CD4-positive, alpha-beta T cell (primary cell): ENCODE measurements at places on chromosomes 2 and 18. TPM values are rescaled to one million over a fixed set of nuclear protein-coding genes. Genes with fewer than 3 reads are reported as not detected.

DNA sequence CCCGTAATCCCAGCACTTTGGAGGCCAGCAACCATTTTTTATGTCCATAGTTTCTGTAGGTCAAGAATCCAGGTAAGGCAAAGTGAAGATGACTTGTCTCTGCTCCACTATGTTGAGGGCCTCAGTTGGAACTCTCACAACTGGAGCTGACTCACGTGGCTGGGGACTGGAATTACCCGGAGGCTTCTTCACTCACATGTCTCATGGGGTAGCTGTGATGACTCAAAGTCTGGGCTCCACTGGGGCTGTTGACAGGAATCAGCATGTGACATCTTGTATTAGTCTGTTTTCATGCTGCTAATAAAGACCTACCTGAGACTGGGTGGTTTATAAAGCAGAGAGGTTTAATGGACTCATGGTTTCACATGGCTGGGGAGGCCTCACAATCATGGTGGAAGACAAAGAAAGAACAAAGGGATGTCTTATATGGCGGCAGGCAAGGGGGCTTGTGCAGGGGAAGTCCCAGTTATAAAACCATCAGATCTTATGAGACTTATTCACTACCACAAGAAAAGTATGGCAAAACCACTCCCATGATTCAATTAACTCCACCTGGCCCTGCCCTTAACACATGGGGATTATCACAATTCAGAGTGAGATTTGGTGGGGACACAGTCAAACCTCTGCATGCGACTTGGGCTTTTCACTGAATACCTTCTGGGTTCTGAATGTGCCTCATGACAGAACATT, 7.8 kb upstream of the PPP1R1C start:
- H3K27me3 ChIP-seq: peaks cover 4% of the 10 kb centered on the region
- no peaks in the 10 kb centered on the region for H3K4me1 ChIP-seq
- no peak overlapping the region for H3K27ac ChIP-seq
- no peaks in the 10 kb centered on the region for H3K36me3 ChIP-seq

DNA sequence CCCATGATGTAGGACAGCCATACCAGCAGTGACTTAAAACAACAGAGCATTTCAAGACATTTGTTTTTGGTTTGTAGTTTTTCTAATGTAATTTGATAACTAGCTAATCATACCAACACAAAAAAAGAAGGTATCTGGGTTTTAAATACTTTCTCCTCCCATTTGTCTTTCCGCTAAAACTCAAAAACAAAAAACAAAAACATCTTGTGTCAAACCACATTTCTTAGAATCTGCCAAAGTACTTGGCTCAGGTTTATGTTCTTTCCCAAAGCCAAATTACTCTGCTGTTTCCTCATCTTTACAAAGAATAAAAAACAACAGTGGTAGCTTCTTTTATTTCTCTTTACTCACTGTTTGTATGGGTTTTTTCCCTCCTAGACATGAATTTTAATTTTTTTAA, 71.5 kb downstream of the GREB1L start:
- no peaks in the 10 kb centered on the region for H3K27me3 ChIP-seq
- H3K4me1 ChIP-seq: no peaks in the 10 kb centered on the region
- no peak for DNase-seq
- H3K36me3 ChIP-seq: no peaks in the 10 kb centered on the region
- H3K27ac ChIP-seq: no peak overlapping the region

DNA sequence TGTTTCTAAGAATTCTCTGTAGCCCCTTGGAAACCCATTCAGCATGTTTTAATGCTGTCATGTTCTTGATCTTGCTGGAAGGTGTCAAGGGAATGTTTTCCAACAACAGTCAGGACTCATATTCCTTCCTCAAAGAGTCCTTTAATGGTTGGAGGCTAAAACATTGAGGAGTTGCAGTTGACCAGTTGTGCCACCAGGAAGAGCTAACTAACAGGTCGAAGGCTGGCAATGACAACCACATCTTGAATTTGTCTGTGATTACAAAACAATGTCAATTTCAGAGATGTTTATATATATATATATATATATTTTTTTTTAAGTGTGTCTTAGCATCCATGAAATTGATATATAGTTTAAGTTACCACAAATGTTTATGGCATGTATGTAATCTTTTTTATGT, 151.5 kb downstream of the INO80D start:
- no peaks in the 10 kb centered on the region for H3K4me1 ChIP-seq
- H3K27me3 ChIP-seq: no peaks in the 10 kb centered on the region
- H3K36me3 ChIP-seq: no peaks in the 10 kb centered on the region
- H3K27ac ChIP-seq: no peak overlapping the region

- H3K4me1 ChIP-seq: no peaks in the 10 kb centered on the region
- H3K27me3 ChIP-seq: no peaks in the 10 kb centered on the region
- no peak overlapping the region for H3K4me3 ChIP-seq
Observed at GRCh38 chr18:68676913-68677312, 38.0 kb downstream of the TMX3 start.

GRCh38 chr2:53827398-53828175, 32.2 kb downstream of the GPR75 start:
- peaks cover 3% of the 10 kb centered on the region for H3K36me3 ChIP-seq
- DNase-seq: no peak
- no peak overlapping the region for H3K27ac ChIP-seq

DNA sequence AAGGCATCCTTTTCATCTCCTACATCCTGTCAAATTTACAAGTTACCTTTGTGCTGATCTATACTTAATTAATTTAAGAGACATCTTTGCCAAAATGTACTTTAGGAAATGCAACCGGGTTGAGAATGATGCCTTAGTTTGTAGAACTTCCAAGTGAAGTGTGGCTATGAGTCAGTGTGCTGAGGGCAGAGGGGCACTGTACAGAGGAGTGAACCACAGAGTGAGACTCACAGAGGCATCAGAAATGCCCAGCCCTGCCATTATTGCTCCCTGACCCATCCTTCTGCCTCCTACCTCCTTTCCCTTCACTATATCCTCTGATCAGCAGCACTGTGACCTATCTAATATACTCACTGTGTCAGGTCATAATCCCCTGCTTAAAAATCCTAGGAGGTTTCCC, 320.1 kb downstream of the LRRTM1 start:
- DNase-seq: no peak
- no peak overlapping the region for H3K4me3 ChIP-seq
- no peaks in the 10 kb centered on the region for H3K36me3 ChIP-seq
- H3K27me3 ChIP-seq: no peaks in the 10 kb centered on the region
- no peaks in the 10 kb centered on the region for H3K4me1 ChIP-seq

CYBRD1 gene
- total RNA-seq: 0.27 TPM

SLC9A4 gene
- not detected for total RNA-seq

OTOS gene
- total RNA-seq: not detected

GRCh38 chr2:39860538-39860937, 81.5 kb upstream of the THUMPD2 start:
- H3K27ac ChIP-seq: no peak overlapping the region
- H3K36me3 ChIP-seq: no peaks in the 10 kb centered on the region
- no peaks in the 10 kb centered on the region for H3K4me1 ChIP-seq
- no peaks in the 10 kb centered on the region for H3K27me3 ChIP-seq
- DNase-seq: no peak
- H3K4me3 ChIP-seq: no peak overlapping the region

ACADL gene
- total RNA-seq: not detected

GRCh38 chr2:203730883-203731282, 24.4 kb downstream of the CD28 start:
- H3K27ac ChIP-seq: peak overlapping the region; percentile 25
- H3K4me1 ChIP-seq: peaks cover 62% of the 10 kb centered on the region
- DNase-seq: no peak
- no peaks in the 10 kb centered on the region for H3K27me3 ChIP-seq

GRCh38 chr2:173311844-173312606, 42.6 kb upstream of the CDCA7 start:
- H3K27me3 ChIP-seq: no peaks in the 10 kb centered on the region
- DNase-seq: no peak
- H3K4me3 ChIP-seq: no peak overlapping the region
- H3K27ac ChIP-seq: no peak overlapping the region
- H3K36me3 ChIP-seq: no peaks in the 10 kb centered on the region

DOK6 gene
- total RNA-seq: not detected

PRKAG3 gene
- total RNA-seq: not detected

RBM44 gene
- total RNA-seq: 2.9 TPM

GRCh38 chr2:22281033-22281432, 1103.9 kb upstream of the KLHL29 start:
- DNase-seq: no peak
- no peaks in the 10 kb centered on the region for H3K36me3 ChIP-seq
- no peak overlapping the region for H3K27ac ChIP-seq
- no peak overlapping the region for H3K4me3 ChIP-seq
- no peaks in the 10 kb centered on the region for H3K4me1 ChIP-seq

- H3K4me1 ChIP-seq: no peaks in the 10 kb centered on the region
- no peak for DNase-seq
- H3K36me3 ChIP-seq: no peaks in the 10 kb centered on the region
- no peaks in the 10 kb centered on the region for H3K27me3 ChIP-seq
- no peak overlapping the region for H3K4me3 ChIP-seq
Observed at GRCh38 chr18:58221060-58221725, 177.2 kb downstream of the NEDD4L start.

UGT1A8 gene
- not detected for total RNA-seq

GRCh38 chr2:136117391-136117841, 533 bp downstream of the CXCR4 start:
- peak; percentile 49 for DNase-seq
- no peaks in the 10 kb centered on the region for H3K27me3 ChIP-seq

DNA sequence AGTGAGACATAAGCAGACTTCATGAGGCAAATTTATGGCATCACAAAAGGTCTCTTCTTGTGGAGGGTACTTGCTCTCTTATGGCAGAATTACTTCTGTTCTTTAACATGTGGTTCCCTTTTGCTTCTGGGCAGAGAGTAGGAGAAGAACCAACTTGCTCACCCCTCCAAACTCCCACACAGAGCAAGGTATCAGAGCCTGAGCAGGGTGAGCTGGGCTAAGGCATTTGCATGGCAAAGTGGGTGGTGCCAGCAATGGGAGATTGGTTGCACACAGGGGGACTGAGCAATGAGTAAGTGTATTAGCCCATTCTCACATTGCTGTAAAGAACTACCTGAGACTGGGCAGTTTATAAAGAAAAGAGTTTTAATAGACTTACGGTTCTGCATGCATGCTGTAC, 64.2 kb upstream of the ITGB6 start:
- H3K27me3 ChIP-seq: no peaks in the 10 kb centered on the region
- no peak for DNase-seq
- H3K4me1 ChIP-seq: peaks cover 14% of the 10 kb centered on the region
- no peaks in the 10 kb centered on the region for H3K36me3 ChIP-seq
- H3K4me3 ChIP-seq: no peak overlapping the region

- no peaks in the 10 kb centered on the region for H3K4me1 ChIP-seq
- H3K4me3 ChIP-seq: no peak overlapping the region
- H3K27ac ChIP-seq: no peak overlapping the region
- no peaks in the 10 kb centered on the region for H3K27me3 ChIP-seq
Observed at GRCh38 chr2:134073023-134073422, 180.8 kb upstream of the MGAT5 start.

CDK5R2 gene
- not detected for total RNA-seq

ANKRD62 gene
- not detected for total RNA-seq

GPBAR1 gene
- total RNA-seq: 1.8 TPM

HJURP gene
- 0.22 TPM for total RNA-seq

GRCh38 chr18:7596147-7596546, 29.0 kb downstream of the PTPRM start:
- no peak overlapping the region for H3K27ac ChIP-seq
- no peaks in the 10 kb centered on the region for H3K27me3 ChIP-seq
- no peak for DNase-seq
- no peaks in the 10 kb centered on the region for H3K36me3 ChIP-seq
- no peak overlapping the region for H3K4me3 ChIP-seq

DNA sequence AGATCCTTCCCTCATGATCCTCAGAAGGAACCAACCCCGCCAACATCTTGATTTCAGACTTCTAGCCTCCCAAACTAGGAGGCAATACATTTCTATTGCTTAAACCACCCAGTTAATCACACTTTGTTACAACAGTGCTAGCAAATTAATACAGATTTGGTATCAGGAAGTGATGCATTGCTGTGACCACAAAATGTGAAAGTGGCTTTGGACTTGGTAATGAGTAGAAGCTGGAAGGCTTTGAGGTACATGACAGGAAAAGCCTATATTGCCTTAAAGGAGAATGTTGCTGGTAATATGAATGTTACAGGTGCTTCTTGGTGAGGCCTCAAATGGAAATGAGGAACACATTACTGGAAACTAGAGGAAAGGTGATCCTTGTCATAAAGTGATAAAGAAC, 260.3 kb downstream of the SATB2 start:
- no peak overlapping the region for H3K27ac ChIP-seq
- H3K36me3 ChIP-seq: no peaks in the 10 kb centered on the region
- DNase-seq: no peak

GRCh38 chr2:199848389-199849130, 2.4 kb downstream of the FTCDNL1 start:
- H3K4me3 ChIP-seq: no peak overlapping the region
- no peak overlapping the region for H3K27ac ChIP-seq
- peaks cover 9% of the 10 kb centered on the region for H3K4me1 ChIP-seq
- no peaks in the 10 kb centered on the region for H3K36me3 ChIP-seq

DNA sequence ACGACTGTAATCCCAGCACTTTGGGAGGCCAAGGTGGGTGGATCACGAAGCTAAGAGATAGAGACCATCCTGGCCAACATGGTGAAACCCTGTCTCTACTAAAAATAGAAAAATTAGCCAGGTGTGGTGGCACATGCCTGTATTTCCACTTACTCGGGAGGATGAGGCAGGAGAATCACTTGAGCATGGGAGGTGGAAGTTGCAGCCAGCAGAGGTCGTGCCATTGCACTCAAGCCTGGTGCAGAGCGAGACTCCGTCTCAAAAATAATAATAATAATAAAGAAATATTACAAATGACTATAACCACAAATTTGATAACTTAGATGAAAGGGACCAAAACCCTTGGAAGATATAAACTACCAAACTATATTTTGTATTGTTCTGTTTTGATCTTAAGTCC, 226.3 kb upstream of the GULP1 start:
- H3K36me3 ChIP-seq: no peaks in the 10 kb centered on the region
- no peaks in the 10 kb centered on the region for H3K27me3 ChIP-seq
- H3K4me1 ChIP-seq: no peaks in the 10 kb centered on the region
- no peak overlapping the region for H3K27ac ChIP-seq
- no peak overlapping the region for H3K4me3 ChIP-seq

GRCh38 chr2:11029136-11029535, 117.4 kb downstream of the KCNF1 start:
- H3K4me1 ChIP-seq: no peaks in the 10 kb centered on the region
- DNase-seq: no peak
- no peaks in the 10 kb centered on the region for H3K27me3 ChIP-seq

DNA sequence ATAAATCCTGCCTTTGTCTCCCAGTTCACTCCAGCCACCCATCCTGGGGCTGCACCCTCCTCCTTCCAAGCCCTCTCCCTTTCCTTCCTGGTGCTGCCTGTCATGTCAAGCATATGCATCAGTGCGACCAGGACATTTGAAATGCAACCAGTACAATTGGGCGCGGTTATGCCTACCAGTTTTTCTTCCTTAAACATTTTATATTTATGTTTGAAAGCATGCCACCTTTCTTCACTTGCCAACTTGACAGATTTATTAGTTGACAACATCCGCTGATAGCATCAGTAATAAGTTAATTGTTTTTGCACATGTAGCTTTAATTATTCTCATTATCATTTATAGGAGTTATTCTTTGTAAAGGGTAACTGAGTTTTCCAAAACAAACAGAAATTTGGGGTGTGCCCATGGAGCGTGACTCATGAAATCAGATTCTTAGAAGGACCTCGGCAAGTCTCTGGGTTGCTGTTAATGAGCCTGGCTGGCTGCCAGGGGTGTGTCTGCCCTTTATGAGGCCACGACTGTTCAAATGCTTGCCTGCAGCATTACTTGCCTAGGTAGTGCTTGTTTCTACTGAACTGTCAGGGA, 32.8 kb upstream of the IL1B start:
- no peaks in the 10 kb centered on the region for H3K36me3 ChIP-seq
- H3K4me3 ChIP-seq: no peak overlapping the region
